ENCODE measurements at places on chromosomes 4 and X. TPM values are rescaled to one million over a fixed set of nuclear protein-coding genes. Genes with fewer than 3 reads are reported as not detected.

- DNase-seq, result no peak
Observed at GRCh38 chr4:154838694-154839093, 57.6 kb downstream of the RBM46 start.

GRCh38 chr4:149370002-149370401, 445.6 kb downstream of the IQCM start:
- no peak for DNase-seq

- DNase-seq, result no peak
Observed at GRCh38 chr4:143252478-143252877, 67.8 kb downstream of the USP38 start.

DNA sequence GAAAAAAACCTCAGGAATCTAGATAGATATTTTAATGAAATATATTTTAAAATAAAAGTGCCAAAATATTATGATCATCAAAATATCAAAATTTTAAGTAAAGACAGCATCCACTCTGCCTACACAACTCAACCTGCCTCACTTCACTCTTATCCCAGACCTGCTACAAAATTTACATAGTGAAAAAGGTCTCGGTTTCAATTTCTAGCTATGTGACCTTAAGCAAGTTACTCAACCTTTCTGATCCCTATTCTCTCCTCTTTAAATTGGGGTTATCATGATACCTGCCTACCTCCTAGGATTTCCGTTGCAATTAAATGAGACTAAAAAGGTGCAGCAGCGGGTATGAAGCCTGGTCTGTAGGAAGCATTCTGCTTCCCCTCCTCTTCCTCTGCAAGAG, 72.9 kb downstream of the FAM114A1 start:
- DNase-seq, result no peak

GRCh38 chr4:17884063-17884462, 73.3 kb downstream of the NCAPG start:
- no peak for DNase-seq

DNA sequence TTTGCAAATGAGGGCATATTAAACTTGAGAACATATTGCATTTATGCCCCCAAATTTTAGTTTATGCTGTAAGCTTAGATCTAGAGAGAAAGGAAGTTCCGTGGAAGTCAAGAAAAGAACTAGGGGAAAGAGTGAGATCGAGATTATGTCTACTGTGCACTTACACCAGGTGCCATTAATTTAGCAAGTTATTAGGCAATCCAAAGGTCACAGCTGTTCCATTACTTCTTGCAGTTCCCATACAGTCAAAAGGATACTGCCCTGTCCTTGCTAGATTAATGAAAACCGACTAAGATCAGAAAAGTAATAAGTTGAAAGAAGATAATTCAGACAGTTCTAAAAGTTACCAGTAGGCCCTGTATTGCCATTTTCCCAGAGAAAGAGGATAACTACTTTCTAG, 49.3 kb upstream of the SLC7A11 start:
- no peak for DNase-seq

GRCh38 chr4:6566391-6567190, 8.4 kb upstream of the MAN2B2 start:
- DNase-seq, result no peak

DNA sequence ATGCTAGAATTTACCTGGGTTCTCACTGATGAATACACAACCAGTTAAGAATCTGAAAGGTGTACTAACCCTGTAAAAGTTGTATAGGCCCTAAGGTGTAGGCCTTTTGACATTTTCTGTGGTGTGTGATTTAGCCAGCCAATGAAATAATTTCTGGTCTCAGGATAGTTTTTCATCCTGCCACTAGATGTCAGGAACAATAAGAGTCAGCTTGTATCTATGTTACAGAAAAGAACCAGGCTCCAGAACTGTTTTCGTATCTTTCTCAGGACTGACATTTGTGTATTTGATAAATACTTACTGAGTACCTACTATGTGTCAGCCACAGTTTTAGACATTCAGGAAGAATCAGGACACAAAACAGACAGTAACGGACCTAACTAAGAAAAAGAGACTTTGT, 673.6 kb upstream of the TENM3 start:
- DNase-seq, result no peak

DNA sequence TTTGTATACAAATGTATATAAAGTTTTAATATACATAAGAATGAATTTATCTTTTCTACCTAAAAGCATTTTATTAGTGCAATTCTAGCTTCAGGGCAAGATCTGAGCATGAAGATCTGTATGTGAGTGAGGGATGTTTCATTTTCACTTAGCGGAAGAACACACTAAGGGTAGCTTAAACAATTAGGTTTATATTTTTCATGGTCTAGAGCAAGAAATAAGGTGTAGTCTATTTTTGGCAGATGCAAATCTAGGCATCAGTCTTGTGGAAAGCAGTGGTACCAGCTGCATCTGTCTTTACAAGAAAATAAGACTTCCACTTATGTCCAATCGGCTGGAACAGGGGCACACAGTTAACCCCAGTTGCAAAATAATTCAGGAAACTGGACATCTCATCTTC, 433.3 kb downstream of the ADAM29 start:
- DNase-seq, result no peak

DNA sequence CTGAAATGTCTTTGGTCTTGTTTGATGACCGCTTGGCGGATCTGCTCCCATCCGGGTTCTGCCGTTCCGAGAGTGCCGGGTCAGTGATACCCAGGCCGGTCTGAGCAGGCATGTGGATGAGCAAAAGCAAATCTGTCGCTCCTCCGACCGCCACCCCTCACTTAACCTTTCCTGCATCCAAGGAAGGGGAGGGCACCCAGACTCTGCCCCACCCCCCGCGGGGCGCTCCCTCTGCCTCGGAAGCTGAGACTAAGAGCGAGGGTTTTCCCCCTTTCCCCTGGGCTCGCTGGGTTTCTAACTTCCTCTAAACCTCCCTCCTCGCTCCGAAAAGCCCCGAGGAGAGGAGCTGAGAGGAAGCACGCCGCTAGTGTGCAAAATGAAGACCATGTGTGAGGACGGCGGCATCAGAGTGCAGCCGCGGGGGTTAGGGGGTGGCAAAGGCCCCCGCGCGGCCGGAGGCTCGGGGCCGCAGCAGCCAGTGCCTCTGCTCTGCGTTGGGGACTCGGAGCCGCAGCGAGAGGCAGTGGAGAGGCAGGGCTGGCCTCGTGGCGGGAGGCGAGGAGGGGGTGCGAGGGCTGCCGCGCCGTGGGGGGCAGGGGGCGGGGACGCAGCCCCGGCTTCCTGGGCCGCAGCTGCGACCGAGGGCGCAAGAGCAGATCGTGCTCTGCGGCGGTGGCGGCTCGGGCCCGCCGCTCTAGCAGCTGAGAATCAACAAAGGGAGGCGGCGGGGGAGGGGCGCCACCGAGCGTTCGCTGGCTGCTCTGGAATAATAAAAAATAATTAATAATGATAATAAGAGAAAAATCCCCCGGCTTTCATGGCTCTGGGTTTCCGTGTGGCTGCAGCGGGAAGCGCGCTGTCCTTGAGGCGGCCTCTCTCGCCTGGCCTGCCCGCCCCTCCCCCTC, 55.8 kb upstream of the BCOR start:
- no peak for DNase-seq

The NPY1R gene
- 16.7 TPM for total RNA-seq

The CABS1 gene
- not detected for total RNA-seq

GRCh38 chrX:35829501-35829900, 31.4 kb downstream of the MAGEB16 start:
- DNase-seq, result no peak

- DNase-seq, result no peak
Observed at GRCh38 chrX:132277953-132278614, 58.8 kb upstream of the RAP2C start.

DNA sequence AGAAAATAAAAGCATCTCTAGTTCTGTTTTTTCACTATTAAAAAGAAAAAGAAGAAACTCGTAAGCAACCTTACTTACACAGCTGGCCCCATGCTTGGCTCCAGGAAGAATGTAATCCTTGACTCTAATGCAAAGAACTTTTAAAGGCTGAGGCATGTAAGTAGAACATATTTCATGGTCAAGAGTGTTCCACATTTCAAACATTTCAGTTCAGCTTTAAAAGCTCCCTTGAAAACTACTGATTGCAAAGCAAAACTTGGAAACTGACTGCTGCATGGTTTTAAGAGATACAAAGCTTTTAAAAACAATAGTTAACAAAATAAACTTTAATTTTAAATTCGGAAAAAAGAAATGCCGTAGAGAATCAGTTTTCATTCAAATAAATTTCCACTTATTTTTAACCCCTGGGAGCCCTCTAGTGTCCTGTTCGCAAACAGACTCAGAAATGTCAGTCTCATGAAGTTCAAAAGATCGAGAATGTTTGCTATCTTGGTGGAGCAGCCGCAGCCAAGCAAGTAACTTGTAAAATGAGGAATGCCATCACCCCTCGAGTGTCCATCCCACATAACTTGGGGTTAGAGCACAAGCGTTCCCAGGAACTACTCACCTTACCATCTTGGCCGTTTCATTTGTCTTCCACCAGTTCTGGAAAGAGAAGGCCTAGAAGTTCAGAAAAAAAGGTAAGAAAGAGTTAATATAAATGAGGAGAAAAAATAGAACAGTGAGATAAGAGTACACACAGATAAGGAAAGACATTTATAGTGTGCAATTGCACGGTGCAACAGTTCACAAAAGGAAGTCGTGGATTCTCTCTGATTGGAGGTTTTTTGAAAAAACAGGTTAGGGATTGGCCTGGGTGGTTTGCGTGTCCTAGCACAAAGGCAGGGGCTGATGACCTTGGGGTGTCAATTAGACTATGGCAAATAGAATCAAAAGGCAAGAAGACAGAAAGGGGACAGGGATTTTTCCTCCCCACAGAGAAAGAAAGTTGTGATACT, at the start of gene GASK1B:
GASK1B (minus strand) TSS at position 765 of the 998 bp plus-strand sequence. CDS start 1,650 bp downstream, outside the sequence.
- DNase-seq, result no peak

The ZCCHC18 gene
- total RNA-seq, result 1.2 TPM

Data from vagina (tissue), 2 donors.